NT2/D1 (cell line): ENCODE measurements at places on chromosomes 4 and X.

DNA sequence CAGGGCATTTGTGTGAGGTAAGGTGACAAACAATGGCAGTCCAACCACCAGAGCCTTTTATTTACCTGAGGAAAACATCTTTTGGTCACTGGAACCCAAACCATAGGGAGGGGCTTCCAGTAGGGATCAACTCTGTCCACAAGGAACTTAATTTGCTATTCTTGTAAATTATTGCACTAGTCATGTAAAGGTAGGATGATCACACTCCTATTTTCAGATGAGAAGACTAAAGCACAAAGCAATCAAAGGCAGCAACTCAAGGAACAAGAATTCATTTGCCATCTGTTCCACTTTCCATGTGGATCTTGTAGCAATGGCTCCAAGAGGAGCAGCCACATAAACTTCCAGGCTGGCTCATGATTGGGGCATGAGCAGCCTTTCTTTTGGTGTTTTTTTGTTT is 35.3 kb downstream of the CD99L2 start:
- no peak for DNase-seq

DNA sequence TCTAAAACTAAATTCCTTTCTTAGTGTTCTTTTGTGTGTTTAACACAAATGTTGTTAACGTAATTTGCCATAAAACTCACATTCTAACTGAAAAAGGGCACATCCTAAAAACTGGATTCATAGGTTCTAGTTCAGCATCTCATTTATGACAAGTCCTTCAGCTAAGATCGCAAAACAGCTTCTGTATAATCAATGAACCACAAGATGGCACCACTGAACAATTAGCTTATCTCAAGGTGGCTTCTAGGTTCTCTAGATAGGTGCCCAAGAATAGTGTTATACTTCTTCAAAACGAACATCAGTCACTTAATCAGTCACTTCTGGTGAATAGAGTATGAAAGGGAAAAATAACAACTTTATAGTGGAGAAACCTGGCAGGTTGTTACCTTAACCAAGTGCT is 54.3 kb downstream of the NRK start:
- peak; percentile 5 for DNase-seq

DNA sequence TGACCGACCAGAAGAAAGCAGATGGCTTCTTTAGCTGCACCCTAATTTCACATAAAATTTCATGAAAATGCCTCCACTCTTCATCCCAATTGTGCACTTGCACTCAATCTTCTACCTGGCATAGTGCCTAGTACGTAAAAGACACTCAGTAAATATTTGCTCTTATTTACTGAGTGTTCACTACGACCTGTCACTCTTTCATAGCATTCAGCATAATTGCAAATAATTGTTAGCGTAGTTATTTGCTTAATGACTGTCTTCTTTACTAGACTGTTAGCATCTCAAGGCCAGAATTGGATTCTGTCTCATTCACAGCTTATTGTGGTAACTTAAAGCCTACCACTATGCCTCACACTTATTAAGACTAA is 130.2 kb downstream of the ENOX2 start:
- no peak for DNase-seq

DNA sequence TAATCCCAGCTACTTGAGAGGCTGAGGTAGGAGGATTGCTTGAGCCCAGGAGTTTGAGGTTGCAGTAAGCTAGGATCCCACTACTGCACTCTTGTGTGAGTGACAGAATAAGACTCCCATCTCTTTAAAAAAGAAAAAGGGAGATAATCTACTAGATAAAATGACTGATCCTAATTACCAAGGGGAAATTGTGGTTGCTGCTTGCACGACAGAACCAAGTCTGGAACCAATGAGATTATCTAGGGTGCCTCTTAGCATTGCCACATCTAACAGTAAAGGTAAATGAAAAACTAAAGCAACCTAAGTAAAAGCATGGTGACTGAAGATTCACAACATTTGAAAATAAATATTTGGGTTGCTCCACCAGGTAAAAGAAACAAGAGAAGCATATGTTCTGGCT is 185.1 kb downstream of the PDHA2 start:
- no peak for DNase-seq

DNA sequence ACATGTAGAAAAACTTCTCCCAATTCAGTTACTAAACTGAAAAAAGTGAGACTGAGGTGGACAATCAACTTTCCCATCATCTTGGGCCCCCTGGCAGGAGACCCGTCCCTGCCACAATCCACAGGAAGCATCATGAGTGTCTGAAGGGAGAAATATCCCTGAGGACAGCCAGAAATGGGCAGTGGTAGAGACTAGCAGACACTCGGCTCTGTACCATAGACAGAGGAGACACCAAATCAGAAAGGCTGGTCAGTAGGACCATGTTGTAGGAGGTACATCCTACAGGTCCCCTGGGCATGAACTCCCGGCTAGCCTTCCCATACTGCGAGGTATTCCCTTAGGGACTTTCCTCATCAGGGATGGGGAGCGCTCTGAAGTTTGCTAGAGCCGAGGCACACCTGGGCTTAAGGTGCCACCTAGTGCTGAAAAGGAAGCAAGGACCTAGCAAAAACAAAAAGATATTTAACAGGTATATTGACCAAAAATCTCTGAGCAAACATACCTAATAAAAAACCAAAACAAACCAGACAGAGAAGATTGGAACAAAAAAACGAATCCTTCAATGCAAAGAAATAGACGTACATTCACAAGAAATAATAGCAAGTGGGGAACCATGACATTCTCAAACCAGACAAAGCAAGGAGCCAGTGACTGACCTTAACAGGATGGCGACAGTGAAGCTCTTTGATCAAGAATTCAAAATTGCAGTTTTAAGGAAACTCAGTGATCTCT is 55.6 kb downstream of the HAUS3 start:
- DNase-seq = peak; percentile 51

DNA sequence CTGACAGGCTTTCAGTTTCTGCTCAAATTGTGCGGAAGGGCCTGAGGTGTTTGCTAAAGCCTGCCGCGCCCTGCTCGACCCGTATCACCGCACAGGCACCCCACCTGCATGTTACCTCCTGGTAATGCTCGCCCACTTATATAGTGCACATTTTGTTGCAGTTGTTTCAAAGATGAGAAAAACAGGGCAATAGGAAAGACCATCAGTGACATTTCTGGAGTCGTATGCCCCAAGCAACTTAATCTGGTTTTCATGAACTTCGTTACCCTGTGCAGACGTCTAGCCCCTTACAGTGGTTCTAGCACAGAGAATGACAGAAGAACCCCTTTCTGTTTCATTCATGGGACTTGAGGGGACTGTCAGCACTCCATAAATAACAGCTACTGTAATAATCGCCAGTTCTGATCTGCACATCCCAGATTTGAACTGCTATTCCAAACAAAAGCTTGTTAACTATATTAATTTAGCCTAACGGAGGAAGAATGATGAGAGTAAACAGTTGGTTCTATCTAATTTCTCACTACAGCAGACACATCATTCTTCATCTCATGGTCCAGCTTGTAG is 940 bp upstream of the DCTD start:
- DNase-seq = no peak

DNA sequence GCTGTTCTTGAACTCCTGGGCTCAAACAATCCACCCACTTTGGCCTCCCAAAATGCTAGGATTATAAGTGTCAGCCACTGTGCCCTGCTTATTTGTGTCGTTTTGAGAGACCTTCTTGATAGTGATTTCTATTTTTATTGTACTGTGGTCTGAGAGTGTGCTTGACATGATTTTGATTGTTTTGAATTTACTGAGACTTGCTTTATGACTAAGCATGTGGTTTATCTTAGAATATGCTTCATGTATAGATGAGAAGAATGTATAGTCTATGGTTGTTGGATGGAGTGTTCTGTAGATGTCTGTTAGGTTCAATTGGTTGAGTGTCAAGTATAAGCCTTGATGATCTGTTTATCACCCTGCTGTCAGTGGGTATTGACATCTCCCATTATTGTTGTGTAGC is 789.3 kb downstream of the IL1RAPL1 start:
- DNase-seq = no peak

GRCh38 chrX:46376246-46376885 is 168.9 kb downstream of the ZNF674 start:
- DNase-seq = peak; percentile 54

- no peak for DNase-seq
These were observed 50.3 kb downstream of the SH3RF1 start for GRCh38 chr4:169220447-169220846.

DNA sequence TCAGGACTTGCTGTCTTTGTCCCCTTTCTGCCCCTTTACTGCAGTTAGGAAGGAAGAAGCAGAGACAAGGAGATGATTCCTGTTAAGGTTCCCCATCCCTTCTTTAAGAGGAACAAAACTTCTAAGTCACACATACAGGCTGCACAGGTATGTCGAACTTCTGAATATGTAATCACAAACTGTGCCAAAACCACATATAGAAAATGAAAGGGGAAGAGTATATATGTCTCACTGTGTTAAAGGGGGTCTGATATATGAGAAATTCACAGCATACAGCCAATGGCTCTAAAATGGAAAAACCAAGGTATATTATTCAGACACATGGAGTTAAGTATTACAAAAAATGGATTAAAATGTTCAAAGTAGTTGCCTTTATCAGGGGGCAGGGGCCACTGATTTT is 11.7 kb downstream of the CFAP97 start:
- no peak for DNase-seq

DNA sequence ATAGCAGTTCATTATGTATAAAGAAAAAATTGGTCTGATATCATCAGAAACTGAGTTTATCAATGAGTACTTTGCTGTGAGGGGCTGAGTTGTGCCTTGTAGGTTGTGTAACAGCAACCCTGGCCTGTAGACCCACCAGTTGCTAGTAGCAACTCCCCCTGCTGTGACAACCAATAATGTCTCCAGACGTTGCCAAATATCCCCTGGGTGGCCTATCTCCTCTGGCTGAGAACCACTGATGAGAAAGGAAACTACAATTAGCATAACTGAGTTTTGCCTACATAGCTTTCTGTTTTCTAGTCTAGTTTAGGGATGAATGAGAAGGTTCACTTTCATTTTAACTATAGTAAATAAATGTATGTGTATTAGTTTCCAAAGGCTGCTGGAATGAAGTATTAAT is 234.1 kb downstream of the CPE start:
- DNase-seq = no peak

GRCh38 chr4:169005453-169006099 is 4.5 kb downstream of the CBR4 start:
- no peak for DNase-seq

GRCh38 chr4:108917255-108917654 is 154.4 kb upstream of the ETNPPL start:
- no peak for DNase-seq

DNA sequence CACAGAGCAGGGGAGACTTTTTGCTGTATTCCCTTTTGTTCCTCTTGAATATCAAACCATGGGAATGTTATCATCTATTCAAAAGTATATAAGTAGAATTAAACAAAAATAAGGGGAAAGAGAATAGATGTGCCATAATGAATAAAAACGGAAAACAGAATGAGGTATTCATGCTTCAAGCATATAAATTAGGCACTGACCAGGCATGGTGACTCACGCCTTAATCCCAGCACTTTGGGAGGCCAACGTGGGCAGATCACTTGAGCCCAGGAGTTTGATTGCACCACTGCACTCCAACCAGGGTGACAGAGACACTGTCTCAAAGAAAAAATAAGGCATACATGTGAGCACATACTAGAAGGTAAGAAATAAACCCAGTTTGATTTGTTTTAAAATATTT is 16.3 kb upstream of the NEUROG2 start:
- DNase-seq = no peak

- no peak for DNase-seq
These were observed 13.8 kb upstream of the SH3TC1 start for GRCh38 chr4:8185295-8185694.

DNA sequence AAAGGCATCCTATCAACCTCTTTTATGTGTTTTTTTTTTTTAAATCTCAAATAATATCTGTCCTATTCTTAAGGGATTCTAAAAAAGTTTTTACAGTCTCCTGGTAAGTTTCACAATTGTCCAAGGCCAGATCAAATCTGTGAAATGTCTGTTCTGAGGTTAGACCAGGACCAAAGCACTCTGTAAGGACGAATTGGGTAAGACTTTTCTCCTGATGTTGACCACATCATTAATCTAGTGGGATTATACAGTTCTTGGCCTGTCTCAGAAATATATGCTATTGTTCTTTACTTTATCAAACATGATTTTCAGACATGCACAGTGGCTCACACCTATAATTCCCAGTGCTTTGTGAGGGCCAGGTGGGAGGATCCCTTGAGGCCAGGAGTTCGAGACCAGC is 45.8 kb upstream of the TMEM131L start:
- DNase-seq = no peak

GRCh38 chr4:105023668-105024055 is 123.0 kb upstream of the TET2 start:
- no peak for DNase-seq

DNA sequence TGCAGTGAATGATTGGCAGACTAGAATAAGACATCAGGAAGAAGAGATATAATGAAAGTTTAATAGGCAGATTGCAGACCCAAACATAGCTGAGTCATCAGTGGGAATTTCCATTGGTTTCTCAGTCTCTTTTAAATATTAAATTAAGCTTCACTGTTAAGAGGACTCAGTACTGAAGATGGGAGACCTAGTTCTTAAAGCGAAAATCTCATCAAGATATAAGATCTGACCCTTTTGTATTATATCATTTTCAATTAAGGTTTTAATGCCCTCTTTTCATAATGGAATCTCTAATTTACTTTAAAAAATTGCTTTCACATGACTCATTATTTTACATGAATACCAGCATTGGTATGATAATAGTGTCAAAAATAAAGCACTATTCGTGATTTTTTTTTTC is 168.9 kb upstream of the ATOH1 start:
- DNase-seq = no peak

DNA sequence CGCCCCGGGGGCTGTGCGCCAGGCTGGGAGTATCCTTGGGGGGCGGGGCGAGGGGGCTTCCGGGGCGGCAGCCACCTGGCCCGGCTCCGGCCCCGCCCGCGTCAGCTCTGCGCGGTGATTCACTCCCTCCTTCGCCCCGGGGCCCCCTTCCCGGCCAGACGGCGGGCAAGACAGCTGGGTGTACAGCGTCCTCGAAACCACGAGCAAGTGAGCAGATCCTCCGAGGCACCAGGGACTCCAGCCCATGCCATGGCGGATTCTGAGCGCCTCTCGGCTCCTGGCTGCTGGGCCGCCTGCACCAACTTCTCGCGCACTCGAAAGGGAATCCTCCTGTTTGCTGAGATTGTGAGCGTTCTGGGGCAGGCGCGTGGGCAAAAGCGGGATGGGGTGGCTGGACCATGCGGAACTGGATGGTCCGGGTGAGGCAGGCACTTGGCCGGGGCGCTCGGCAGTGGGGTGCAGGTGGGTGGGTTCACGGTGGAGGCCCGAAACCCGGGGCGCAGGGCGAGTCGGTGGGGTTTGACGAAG is at the start of gene PLP2:
Gene PLP2 (plus strand): TSS at position 147 of the 528 bp plus-strand sequence. CDS start 103 bp downstream, at position 250.
- no peak for DNase-seq

DNA sequence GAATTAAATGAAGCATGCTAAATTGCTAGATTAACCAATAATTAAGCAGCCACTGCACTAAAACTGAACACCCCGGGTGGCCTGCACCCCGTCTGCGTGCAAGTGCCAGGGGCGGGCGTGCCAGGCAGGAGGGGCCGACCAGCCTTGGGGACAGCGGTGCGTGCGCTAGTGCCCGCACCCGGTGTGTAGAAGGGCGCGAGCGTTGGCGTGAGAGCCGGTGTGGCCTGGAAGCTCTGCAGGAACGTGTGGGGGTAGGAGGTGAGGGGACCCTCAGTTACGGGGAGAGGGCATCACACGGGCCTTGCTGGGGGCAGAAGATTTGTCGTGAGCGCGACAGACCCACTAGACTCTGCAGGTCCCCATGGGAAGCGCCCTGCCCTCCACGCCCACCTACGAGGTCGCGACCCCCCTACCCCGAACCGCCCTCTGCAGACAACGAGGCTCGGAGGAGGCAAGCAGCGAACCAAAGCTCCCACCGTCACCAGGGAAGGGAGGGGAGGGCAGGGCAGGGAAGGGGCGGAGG is 105.8 kb downstream of the FAM53A start:
- DNase-seq = no peak
